ENCODE measurements at places on chromosomes 3 and 15.

GRCh38 chr3:155870945-155871745 is 695 bp downstream of the GMPS start:
- DNase-seq = peak; percentile 55

GRCh38 chr3:12142476-12142875 is 16.2 kb downstream of the TIMP4 start:
- DNase-seq = no peak

DNA sequence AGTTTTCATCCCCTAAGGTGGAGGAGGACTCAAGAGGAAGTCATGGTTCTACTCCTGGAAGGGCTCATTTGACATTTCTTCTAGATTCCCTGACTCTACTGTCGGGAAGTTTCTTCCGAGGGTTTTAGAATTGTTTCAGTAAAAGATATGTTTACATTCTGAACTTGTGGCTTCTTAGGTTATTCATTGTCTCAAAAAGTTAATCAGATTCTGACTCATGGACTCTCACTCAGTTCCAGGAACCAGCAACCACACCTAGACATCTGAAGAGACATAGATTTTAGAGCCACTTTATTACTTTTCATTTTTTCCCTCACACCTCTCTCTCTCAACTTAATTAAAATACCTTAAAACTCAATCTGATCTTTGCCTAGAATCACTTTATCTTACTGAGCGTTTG is 862.6 kb downstream of the AGBL1 start:
- no peak for DNase-seq

- DNase-seq = no peak
Observed at GRCh38 chr3:18752273-18752934, 327.3 kb upstream of the SATB1 start.

DNA sequence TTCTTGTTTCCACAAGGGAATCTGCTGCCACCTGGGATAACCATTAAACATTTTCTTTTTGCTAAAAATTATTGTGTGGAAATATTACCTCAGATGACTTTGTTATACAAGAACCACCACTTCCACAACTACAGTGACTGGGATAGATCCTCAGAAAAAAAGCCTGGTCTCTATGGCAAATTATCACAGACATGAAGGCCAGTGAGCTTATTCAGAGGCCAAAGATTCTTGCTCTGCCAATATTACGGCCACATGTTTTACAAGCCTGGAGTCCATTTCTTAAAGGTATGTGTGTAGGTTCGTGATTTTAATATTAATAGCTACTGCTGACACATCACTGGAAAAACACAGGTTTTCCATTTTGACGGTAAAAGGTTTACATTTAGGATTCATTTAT is 73.8 kb downstream of the MYO1E start:
- DNase-seq = no peak

DNA sequence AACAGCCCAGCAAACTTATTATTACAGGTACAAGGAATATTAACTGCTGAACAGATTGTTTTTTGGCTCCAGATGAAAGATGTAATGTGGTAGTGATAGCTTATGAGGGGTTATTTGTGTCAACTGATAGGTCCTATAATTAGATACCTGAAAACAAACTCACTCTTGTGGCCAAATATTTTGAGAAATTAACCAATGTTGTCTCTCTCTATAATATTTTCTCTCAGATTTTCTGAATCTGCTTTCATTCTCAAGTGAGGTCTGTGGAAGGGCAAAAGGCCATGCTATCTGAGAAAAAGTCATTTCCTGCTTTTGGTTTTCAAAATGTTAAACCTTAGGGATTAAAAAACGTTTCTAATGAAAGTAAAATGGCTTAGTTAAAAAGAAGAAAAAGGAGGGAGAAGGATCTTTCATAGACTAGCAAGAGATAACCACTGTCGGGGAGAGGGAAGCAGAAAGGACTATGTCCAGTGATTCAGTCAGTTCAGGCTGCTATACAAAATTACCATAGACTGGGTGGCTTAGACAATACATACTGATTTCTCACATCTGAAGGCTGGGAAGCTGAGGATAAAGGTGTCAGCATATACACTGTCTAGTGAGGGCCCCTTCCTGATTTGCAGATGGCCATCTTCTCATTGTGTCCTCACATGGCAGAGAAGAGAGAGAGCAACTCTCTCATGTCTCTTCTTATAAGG is 277.5 kb upstream of the P2RY1 start:
- no peak for DNase-seq

GRCh38 chr15:86588413-86588812 is 508.7 kb downstream of the AGBL1 start:
- DNase-seq = no peak
